ENCODE measurements at places on chromosomes 12 and 14.

GRCh38 chr14:50714450-50715073 lies 46.5 kb upstream of the SAV1 start:
- peak; percentile 58 for DNase-seq

GRCh38 chr14:58557242-58557641 lies 80.5 kb upstream of the DACT1 start:
- no peak for DNase-seq

GRCh38 chr14:23829736-23830471 lies 123.7 kb upstream of the DHRS4 start:
- peak; percentile 70 for DNase-seq

GRCh38 chr14:22252686-22253085 lies 336.3 kb downstream of the DAD1 start:
- DNase-seq: no peak

GRCh38 chr12:24903329-24904088 lies 45.4 kb downstream of the BCAT1 start:
- peak; percentile 34 for DNase-seq

- DNase-seq: no peak
These were observed 12.6 kb downstream of the SETD3 start for GRCh38 chr14:99468081-99468480.

DNA sequence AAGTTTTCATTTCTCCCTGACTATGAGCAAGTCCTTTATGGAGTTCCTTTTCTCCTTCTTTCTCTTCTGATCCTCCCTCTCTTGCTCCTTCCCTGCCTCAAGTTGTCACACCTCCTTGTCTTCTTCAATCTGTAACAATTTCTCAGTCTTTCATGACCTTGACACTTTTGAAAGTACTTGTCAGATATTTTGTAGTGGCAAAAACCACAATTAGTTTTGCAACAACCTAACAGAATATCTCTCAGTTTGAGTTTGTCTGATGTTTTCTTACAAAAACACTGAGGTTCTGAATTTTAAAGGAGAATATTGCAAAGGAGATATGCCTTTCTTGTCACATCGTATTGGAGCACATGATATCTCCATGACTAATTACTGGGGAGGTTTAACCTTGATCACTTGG lies 4.1 kb upstream of the CRADD start:
- no peak for DNase-seq

- DNase-seq: no peak
These were observed 37.8 kb downstream of the MARK3 start for GRCh38 chr14:103423050-103423461.

DNA sequence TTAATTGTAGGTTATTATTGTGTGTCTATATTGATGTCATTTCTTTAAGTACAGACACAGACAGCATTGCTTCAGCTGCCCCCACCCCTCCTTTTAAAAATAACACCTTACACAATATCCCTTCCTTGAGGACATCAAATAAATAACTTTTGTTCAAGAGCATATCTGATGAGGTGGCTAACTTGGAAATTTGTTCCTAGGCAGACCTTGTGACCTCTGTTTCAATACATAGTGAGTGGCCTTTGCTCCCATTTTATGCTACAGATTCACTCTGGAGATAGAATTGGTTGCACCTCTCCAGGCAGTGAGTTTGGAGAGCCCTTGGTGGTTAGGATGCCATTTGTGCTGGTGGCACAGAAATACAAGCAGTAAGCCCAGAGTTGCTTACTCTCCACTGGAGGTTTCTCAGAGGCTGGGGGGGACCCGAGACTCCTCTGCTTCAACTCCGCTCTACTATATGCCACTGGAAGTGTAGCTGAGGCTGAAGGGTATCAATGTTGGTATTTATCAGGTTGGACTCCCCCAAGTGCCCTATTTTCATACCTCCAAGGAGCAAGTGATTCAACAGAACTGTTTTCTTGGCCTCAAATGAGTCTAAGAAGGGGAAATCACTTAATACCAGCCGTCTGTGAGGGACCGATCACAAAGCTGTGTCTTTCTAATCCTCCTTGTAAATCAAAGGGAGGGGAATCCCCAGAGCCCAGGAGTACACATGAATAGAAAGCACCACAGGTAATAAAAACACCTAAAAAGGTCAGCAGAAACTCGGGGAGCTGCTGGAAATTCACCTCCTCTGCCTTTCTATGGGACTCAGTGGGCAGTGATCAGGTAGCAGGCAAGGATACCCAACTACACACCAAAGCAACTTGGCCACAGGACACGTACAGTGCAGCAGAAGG lies 463.1 kb downstream of the RAD51B start:
- DNase-seq: no peak

- DNase-seq: no peak
These were observed 278.5 kb downstream of the PRKD1 start for GRCh38 chr14:29649170-29649569.

DNA sequence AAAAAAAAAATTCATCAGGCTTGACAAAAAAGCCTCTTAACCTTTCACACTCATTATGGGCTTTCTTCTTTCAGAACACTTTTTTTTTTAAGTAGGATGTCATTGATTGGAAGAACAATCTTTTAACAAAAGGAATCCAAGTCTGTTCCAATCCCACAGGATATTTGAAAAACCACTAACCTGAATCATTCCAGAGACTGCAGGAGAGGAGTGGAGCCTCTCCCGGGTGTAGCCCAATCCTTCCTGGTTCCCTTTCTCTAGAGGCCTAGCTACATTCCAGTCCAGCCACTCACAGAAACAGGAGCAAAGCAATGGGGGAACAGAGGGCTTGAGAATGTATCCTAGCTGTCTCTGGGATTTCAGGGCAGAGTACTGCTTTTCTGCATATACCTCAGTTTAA lies 4.3 kb downstream of the MFAP5 start:
- DNase-seq: peak; percentile 48

- no peak for DNase-seq
These were observed 416.0 kb downstream of the KCNH5 start for GRCh38 chr14:62629176-62629725.

GRCh38 chr14:72742118-72742837 lies 151.6 kb downstream of the DPF3 start:
- no peak for DNase-seq

DNA sequence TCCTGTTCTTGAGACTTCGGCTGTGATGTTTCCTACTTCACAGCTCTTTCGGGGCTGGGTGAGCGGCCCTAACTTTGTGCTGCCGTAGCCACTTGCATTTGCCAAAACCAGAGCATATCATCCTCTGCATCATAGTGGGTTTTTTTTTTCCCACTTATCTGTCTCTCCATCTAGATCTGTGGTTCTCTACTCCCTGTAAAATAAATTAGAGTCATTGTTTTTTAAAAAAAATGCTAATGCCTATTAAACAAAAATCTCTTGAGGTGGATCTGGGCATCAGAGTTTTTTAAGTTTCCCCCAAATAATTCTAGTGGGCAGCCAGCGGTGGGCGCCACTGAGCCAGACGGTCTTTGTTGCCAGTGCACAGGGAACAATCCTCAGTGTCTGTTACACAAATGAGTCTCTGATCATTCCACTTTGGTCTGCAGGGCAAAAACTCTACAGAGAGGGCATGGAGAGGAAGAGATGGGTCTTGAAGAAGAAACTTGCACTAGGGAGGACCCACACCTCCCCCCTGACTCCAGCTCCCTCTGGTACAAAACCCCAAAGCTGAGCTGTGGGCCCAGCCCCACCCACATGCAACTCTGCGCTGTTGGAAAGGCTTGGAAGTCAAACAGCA lies 62.4 kb upstream of the BCL2L14 start:
- DNase-seq: no peak

DNA sequence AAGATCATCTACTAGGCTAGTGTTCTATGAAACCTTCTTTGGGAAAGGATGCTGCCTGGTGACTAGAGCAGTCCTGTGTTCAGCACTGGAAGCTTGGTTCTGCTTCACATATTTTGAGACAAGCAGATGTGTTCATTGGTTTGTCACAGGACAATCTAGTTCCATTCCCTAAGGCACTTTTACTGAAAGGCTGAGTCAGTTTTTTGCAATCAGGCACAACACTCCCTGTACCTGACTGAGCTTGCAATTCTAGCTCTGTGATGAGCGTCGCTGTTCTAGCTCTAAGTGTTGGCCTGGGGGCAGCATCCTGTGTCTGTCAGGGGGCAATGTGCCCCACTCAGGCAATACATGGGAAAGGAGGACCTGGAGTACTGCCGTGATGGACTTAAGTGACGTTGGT lies 144.4 kb downstream of the CAND1 start:
- DNase-seq: no peak
